Myocyte (in vitro differentiated cells): ENCODE measurements at places on chromosomes 16 and 17. TPM values are rescaled to one million over a fixed set of nuclear protein-coding genes. Genes with fewer than 3 reads are reported as not detected.

Gene HASPIN
- total RNA-seq = 0.78 and 1.6 TPM in 2 replicates

DNA sequence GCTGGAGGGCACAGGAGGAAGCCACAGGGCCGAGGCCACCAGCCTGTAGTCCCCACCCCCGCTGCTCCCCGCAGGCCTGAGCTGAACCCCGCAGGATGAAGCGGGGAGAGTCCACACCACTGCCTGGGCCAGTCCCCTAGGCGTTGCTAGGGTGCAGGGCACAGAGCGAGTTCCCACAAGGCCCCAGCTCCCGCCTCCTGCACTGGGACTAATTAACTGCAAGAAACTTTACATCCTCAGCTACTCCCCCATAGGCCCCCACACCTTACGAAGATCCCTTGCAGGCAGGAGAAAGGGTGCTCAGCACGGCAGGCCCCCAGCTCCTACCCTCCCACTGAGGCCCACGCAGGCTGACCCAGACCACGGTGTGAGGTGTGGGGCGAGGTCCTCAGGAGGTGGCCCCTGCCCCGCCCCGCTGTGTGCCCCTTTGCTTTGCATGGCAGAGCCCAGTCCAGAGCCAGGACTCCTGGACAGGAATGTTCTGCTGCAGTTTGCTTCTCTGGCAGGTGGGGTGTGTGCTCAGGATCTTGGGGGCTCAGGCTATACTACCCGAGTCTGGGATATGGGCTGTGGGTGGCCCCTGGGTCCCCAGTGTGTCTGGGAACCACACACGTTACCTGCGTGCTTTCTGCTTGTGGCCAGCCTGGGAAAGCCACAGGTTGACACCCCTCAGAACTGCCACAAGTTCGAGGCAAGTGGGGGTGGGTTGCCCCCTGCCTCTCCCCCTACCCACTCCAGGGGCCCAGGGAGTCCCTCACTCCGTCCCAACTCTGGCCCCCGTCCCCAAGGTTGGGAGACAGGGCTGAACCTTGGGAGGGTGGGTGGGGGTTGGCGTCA is 1.2 kb downstream of the GNG13 start:
- no peak for DNase-seq

Gene MON1B
- 9.5 and 12.1 TPM in 2 replicates for total RNA-seq

Gene NIP7
- 20.5 and 22.9 TPM in 2 replicates for total RNA-seq

Gene SRR
- 30.7 and 38.0 TPM in 2 replicates for total RNA-seq

DNA sequence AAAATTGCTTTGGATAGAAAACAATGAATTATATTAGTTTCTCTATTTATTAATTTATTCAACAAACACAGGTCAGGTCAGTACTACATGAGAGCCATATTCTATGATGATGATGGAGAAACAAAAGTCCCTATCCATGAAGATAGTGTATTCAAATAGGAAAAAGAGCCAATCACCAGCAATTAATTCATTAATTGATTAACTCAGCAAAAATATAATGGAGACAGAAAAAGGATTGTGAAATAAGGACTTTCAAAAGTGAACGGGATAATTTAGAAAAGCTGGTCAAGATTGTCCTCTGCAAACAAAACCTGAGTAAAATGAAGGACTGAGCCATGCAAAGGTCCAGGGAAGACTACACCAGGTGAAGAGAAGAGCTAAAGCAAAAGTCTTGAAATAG is 1517.7 kb upstream of the CDH8 start:
- DNase-seq = no peak

DNA sequence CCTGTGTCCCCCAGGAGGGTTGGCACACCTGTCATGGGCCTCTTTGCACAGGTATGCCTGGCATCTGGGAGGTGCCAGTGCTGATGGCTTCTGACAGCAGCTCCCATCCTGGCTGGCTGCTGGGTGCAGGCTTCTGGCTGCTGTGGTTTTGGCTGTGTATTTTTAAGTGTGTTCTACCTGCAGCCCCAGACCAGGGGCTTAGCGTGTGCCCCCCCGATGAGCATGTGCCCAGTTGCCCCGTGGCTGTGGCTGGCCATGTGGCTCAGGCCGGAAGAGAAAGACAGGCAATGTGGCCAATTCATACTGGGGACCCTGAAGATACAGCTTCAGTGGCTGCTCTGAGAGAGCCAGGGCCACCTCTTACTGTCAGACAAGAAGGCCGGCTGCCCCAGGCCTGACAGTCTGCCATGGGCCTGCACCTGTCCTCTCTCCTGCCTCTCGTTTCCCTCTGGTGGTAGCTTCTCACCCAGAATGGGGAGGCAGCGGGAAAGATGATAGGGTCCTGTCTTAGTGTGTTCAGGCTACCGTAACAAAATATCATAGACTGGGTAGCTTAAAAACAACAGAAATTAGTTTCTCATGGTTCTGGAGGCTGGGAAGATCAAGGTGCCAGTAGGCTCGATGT is 37.6 kb upstream of the LGALS9 start:
- DNase-seq = peak; percentile 57

Gene OTOA
- 0.64 TPM in 1 of 2 replicates, not detected in the other for total RNA-seq

Gene UTP18
- total RNA-seq = 27.7 and 31.9 TPM in 2 replicates

DNA sequence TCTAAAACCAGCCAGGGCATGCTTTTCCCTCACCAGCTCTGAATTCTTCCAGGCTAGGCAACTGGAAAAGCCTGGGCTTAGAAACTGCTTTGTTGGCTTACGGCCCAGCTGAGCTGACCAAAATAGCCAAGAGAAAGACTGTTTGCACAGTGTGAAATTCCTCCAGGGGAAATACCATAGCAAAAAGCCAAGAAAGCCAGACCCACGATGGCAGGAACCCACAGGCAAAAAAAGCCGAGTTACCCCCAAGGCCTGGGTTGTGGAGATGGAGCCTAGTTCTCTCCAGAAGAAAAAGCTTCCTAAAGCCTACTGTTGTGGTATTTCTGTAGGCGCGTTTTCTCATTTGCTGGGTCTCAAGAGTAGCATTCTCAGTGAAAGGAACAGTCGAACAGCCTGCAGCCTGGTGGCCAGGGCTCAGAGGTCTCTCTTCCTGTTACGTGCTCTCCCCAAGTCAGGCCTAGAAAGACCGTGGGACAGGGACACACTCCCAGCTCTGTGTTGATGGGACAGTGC is 9.2 kb downstream of the SP2 start:
- DNase-seq = peak; percentile 96

DNA sequence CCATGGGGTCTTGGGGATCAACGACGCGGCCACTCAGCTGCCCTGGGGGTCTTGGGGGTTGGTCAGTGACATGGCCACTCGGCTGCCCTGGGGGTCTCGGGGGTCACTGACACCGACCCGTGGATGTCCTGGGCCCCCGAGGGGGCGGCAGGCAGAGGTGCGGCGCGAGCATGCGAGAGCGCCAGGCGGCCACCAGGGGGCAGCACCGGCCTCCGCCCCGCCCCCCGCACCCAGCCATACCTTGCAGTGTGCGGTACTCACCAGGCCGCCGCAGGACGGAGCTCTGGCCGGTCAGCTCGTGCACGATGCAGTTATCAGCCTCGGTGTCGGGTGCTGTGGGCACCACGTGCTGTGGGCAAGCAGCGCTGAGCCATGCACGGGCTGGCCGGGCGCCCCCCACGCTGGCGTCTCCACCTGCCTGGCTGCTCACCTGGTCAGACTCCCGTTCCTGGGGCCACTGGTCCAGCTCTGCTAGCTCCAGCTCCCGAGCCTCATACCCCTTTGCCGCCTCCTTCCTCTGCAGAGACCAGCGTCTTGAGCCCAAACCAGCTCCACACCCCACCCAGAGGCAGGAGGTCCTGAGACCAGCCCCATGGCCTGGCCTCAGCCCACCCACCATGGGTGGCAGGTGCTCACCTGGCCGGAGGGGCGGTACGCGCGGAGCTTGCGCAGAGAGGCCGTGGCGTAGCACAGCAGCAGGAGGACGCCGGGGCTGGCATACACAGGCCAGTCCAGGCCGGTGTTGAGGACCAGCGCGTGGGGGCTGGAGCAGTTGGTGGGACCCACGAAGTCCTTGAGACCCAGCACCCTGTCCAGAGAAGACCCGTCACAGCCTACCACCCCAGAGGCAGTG is 31.2 kb downstream of the CTU2 start:
- DNase-seq = peak; percentile 65

GRCh38 chr17:34366010-34366409 is 3.0 kb upstream of the CCL1 start:
- DNase-seq = no peak

DNA sequence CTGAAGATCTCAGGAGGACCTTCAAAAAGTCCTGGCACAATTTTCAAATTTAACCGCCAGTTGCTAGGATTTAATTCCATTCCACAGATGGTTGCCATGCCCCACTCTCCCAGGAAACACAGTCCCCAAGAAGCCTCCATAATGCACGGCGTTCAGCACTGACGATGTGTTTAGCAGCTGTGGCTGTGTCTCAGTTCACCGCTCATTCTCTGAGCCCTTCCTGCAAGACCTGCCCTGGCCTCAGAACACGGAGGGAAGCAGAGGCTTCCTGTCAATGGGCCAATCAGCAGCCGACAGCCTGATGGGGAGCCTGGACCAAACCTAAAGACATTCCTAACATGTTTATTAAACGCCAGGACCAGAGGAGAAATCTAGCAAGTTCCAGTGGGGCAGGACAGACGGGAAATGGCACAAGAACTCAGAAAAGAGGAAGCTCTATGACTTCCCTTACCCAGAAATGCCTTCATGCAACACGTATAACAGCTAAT is 4.9 kb downstream of the MYLK3 start:
- peak; percentile 34 for DNase-seq

DNA sequence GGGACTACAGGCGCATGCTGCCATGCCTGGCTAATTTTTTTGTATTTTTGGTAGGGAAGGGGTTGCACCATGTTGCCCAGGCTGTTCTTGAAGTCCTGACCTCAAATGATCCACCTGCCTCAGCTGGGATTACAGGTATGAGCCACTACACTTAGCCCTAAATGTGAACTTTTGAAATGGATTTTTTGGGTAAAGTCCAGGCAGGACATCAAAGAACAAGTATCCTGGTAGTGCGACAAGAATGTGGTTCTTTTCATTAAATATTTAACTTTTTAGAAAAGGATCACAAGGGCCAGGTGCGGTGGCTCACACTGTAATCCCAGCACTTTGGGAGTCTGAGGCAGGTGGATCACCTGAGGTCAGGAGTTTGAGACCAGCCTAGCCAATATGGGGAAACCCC is 15.3 kb upstream of the NBR1 start:
- no peak for DNase-seq

DNA sequence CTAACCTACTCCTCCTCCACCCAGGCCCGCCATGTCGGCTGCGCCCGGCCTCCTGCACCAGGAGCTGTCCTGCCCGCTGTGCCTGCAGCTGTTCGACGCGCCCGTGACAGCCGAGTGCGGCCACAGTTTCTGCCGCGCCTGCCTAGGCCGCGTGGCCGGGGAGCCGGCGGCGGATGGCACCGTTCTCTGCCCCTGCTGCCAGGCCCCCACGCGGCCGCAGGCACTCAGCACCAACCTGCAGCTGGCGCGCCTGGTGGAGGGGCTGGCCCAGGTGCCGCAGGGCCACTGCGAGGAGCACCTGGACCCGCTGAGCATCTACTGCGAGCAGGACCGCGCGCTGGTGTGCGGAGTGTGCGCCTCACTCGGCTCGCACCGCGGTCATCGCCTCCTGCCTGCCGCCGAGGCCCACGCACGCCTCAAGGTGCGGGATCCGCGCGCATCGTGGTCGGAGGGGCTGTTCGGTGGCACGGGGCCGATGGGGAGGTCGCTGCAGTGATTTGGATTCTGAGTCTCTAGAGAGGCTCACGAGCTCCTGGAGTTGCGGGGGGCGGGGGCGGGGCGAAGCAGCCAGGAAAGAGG is 878 bp downstream of the TRIM72 start:
- peak; percentile 72 for DNase-seq

GRCh38 chr17:7745748-7746470 is 28.4 kb downstream of the DNAH2 start:
- DNase-seq = peak; percentile 46

GRCh38 chr16:67845291-67846062 is 1.3 kb upstream of the NUTF2 start:
- DNase-seq = no peak

DNA sequence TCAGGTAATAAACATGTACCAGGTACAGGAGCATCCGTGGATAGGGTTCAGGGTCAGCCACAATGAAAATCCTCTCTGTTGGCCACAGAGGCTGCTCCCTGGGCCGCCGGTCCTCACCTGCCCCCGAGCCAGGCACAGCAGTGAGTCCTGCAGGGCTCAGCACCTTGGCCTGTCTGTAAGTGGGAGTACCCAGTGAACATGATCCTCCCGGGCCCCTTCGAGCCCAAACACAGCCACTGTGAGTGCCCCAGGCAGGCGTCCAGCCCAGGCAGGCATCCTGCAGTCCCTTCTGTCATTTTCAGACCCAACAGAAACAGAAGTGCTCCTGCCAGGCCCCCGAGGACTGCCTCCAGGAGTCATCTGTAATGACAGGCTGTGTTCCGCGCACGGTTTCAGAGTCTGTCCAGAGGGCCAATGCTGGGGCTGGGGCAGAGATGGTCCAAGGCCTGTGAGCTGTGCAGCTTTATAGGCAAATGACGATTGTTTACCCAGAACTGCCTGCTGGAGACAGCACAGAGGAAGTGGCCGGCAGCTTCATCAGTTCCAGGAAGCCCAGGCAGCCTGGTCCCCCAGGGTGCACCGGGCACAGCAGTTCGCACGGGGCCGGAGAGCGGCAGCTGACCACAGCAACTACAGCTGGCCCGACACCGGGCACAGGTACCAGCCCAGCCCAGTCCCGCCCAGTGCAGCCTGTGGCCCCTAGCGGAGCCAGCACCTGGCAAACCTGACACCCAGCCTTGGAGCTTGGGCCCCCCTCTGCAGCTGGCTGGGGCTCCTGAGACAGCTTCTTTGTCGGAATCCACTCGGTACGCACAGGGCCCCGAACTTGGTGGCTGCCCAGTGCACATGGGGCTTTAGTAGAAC is 13.2 kb downstream of the SLC7A5 start:
- DNase-seq = peak; percentile 53

GRCh38 chr16:48124266-48124665 is 31.5 kb downstream of the ABCC12 start:
- DNase-seq = peak; percentile 86

- DNase-seq = peak; percentile 58
Observed at GRCh38 chr16:51538707-51539498, 387.8 kb upstream of the SALL1 start.

Gene LRRC37A
- 1.1 and 1.5 TPM in 2 replicates for total RNA-seq

Gene LAT
- 0.68 and 1.8 TPM in 2 replicates for total RNA-seq
